Suppressor macrophage treated with lipopolysaccharide for 1 hour (primary cell): ENCODE measurements at places on chromosomes 6 and 20.

DNA sequence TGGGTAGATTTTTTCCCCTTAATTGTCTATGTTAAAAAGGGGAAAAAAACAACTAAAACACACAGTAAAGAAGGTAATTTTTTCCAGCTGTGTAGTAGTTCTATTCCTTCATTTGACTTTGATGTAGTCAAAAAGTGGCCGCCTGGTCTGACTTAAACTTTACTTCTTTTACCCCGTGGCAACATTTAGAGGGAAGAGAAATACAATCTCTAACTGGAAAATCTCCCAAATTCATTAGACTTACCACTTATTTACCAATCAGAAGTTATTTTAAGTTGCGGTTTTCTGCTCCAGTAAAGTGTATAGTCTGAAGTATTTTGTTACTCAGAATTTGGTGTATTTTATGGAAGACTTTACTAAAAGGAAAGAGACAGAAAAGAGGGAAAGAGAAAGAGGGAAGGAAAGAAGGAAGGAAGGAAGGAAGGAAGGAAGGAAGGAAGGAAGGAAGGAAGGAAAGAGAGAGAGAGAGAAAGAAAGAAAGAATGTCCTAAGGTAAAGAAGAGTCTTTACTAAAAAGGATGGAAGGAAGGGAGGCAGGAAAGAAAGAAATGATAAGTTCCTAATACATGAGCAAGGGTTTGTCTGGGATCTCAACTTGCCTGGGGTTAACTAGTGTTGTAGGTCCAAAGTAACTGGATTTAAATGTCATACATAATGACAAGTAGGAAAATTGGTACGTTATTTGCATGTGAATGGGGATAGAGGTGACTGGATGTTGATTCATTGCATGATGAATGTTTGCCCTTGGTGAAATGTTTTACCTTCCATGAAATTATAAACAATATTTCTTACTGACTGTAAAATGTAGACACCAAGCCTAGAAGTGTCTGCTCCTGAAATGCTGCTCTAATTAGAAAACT, 135.1 kb downstream of the SAMD5 start:
- no peak for DNase-seq

GRCh38 chr6:134217105-134217797, 100.7 kb downstream of the SGK1 start:
- no peak for DNase-seq

DNA sequence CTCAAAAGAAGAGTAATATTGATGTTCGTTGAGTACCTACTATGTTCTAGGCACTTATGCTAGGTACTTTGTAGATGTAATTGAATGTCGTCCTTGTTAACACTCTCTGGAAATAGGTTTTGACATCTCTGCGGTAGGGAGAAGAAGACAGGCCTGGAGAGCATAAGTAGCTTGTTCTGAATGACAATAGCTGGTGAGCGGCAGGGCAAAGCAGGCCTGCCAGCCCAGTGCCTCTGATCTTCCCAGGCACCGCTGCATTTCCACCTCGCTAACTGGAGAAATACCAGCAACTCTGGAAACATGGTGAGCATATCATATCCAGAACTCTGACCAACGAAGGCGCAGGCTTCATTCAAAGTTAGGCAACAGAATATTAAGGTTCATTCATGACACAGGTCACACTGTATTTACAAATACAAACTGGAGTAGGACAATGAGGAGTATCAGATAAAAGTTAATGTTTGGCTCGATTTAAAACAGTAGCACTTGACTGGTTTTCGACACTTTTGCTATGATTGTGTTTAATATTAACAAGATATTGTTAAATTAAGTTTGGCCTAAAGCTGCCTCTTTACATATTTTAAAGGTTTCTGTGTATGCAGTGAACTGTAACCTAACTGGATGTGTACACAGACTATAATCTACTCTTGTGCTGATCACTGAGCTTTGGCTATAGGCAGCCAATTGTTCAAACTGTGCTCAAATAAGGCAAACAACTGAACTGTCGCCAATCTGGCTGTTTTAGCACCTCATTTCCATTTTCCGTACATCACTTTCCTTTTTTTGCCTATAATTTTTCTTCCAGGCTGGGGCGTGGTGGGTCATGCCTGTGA, 54.1 kb downstream of the PPP1R3G start:
- DNase-seq = no peak

DNA sequence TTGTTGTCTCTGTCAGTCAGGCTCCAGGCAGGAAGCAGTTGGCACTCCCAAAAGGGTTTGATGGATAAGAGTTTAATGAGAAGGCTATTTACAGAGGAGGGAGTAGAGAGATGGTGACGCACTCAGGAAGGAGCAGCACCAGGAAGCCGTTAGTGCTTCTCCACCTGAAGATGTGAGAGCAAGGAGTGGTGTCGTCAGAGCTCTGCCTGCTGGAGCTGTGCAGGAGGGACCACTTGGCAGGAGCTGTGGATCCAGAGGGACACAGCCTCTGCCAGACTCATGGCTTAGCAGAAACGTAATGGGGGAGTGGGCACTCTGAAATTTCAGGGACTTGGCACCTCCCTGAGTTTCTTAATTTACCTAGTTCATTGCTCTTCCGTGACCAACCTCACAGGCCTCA, 16.8 kb downstream of the DAAM2 start:
- no peak for DNase-seq

DNA sequence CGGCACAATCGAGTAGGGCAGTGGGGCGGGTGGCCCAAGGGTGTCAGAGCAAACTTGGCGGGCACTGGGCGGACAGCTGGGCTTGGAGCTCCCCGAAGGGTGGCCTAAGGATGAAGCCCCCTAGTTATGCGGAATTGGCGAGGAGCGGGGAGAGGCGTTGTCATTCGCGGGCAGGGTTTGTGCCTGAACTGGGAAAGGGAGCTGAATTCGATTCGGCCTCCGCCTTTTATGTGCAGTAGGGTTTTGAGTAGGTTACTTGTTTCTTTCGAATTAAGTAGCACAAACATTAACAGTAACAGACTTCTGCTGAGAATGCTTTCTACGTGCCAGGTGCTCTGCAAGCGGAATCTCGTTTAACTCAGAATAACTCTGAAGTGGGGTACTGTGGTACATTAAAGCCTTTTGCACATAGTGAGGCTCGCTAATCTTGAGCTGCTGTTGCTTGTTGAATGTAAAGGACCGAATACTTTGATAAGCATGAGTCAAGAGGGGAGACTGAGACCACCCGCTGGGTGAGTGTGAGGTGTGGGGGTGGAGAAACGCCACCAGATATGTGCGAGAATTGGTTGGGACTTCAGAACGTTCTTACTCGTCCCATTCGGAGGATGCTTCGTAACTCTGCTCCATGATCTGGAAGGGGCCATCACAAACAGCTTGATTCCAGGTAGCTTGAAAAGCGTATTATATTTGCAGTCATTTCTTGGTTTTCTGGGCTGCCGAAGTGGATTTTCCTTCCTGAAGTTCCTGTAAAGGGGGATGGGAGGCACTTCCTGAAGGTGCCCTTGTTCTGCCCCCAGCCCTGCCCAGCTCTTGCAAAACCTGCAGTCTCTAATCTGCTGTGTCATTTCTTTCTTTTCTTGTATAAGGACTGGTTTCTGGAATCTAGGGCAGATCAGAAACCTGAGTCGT, 833 bp downstream of the RAB5IF start:
- peak; percentile 79 for DNase-seq

- DNase-seq = no peak
These were observed 1.9 kb downstream of the ELOVL2 start for GRCh38 chr6:11042025-11042749.

- DNase-seq = no peak
These were observed 86.9 kb upstream of the CST7 start for GRCh38 chr20:24862186-24862585.

DNA sequence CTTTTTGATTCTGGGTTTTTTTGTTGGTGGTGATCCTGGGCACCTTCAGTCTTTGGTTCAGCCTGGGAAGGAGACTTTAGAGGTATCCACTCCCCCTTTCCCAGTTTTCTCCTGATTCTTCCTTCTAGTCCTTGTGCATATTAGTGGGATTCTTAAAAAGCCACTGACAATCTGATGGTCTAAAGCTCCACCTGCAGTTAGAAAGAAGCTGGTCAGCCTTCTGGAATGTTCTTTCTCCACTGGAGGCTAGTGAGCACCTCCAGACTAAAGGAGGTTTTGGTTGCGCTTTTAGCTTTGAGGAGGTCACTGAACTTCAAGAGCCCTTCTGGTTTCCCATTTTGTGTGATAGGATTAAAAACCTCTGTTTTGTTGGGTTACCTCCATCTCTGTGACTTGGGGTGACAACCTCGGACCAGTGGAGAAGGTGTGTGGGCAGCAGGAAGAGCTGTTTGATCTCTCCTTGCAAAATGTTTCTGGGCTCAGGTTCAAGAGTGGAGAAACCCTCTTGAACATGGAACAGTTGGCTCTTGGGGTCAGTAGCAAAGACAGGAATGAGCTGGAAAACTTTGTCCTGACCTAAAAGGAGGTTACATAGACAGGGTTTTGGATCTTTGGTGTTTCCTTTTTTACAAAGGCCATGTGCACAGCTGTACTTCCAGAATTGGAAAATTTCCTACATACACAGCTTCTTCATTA, 29.0 kb downstream of the JARID2 start:
- DNase-seq = no peak

GRCh38 chr6:25320459-25320858, 41.3 kb downstream of the CARMIL1 start:
- DNase-seq = no peak

DNA sequence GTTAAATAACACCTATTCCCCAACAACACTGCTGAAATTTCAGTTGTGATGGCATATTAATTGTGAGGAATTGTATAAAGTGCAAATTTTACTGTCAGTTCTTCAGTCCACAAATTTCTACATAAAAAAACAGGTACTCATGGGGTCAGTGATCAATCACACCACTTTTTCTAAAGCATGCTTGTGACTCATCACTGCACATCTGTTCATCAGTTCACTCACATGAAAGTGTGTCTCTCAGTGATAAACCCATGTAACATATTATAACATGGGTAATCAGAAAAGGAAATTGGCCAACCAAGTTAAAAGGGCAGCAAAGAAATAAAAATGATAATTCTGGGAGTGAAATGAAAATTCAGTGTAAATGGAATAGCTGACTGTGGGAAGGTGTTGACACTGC, 234.7 kb upstream of the FKBP1C start:
- DNase-seq = no peak

DNA sequence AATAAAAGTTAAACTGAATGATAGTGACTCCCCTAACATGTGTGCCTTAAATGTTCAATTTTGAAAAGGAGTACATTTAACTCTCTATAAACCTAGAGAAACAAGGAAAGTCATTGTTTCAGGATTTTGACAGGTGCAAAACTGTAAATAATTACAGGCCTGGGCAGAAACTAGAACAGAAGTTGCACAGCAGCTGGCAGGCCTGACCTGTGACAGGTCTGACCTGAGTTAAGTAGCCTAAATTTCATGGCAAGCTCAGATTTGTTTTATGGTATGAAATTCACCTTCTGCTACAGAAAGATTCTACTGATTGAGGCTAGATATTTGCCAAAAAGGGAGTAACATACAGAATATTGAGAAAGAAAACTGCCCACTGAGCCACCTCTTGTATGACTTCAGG, 166.1 kb downstream of the CDKAL1 start:
- no peak for DNase-seq
